Muscle of leg (tissue), 16 donors: ENCODE measurements at places on chromosomes 1 and 21.

- DNase-seq: peak; percentile 82
These were observed 27.3 kb downstream of the EIF4G3 start for GRCh38 chr1:21149430-21149854.

GRCh38 chr1:67816095-67816475 lies 17.2 kb downstream of the GNG12 start:
- no peak for DNase-seq

GRCh38 chr1:31701091-31701736 lies 2.6 kb downstream of the COL16A1 start:
- peak; percentile 97 for DNase-seq

DNA sequence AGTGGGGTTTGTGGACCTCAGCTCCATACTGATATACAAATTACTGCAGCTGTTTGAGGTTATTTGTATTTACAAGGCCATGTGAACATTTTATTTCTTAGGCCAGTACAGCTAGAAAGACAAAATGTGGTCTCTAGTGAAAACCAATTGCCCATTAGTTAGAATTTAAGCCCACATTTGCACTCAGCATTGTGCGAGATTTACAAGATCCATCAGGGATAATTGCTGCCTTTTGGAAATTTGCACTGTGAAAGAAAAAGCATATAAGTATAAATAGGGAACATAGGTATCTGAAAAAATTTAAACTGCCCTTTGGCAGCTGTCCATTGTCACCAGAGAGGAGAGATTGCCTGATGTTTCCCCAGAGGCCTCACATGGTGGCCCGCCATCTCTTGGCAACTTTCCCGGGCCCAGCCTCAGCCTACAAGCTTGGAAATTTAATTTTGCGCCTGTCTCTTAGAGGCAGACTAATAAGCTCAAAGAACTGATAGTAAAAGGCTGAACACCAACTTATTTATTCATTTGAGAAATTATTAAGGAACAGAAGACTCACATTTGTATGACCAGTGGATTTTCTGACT lies 120.7 kb downstream of the MAP3K21 start:
- DNase-seq: no peak

DNA sequence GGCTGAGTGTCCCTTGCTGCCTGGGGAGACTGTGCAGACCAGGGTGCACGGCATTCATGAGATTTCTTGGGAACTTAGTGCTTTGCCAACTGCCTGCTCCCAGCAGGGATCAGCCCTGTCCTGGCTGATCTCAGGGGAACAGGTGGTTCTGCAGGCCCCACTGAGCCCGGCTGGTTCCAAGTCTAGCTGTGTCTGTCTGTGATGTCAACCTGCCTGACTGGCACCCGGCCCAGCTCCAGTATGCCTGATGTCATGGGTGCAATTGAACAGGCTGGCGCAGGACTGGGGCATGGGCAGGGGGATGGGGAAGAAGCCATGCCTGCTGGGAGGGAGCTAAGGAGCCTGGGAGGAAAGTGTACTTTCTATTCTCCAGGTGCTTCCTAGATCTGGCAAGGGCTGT lies 227.1 kb downstream of the GRIK3 start:
- peak; percentile 58 for DNase-seq

- peak; percentile 86 for DNase-seq
These were observed 428 bp downstream of the POGZ start for GRCh38 chr1:151458802-151459330.

- DNase-seq: no peak
These were observed at the start of gene PKLR for GRCh38 chr1:155301342-155301841. TSS of gene PKLR (minus strand) at chr1:155301438. CDS start at chr1:155301395, 43 bp downstream.

DNA sequence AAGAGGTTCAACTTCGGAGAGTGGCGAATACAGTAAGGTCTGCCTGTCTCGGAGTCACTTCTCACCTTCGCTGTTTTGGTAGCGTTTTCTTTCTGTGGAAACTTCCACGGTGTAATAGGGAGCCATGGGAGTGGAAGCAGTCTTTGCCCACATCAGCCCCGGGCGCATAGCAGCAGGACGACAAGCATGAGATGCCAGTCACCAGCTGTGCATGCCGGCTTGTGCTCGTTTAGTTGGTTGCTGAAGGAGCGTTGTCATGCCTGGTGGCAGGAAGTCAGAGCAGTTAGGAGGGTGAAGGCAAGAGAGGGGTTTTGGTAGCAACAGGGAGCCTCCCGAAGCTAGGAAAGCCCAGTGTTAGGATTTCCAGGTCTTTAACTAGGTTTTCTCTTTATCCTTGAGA lies 58.8 kb downstream of the MRPS6 start:
- no peak for DNase-seq

DNA sequence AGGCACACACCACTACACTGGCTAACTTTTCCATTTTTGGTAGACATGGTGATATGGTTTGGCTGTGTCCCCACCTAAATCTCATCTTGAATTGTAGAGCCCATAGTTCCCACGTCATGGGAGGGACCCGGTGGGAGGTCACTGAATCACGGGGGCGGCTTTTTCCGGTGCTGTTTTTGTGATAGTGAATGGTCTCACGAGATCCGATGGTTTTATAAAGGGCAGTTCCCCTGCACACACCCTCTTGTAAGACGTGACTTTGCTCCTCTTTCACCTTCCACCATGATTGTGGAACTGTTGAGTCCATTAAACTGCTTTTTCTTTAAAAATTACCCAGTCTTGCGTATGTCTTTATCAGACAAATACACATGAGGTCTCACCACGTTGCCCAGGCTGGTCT lies 1.3 kb upstream of the FTCD start:
- no peak for DNase-seq

DNA sequence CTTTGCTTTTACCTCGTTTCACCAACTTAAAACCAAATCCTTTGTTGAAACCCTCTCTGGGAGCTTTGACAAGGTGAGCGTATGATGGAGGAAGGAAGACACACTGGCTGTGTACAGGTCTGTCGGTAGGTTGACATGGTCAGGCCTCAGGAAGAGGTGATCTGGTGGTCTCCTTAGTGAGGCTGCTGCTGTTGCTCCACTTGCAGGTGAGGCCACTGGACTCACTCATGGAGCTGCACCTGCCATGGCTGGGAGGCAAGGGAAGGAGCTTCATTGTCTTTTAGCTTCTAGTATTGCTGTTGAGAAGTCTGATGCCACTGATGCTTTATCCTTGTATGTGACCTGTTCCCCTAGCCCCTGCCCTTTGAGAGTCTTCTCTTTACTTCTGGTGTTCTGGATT lies 35.7 kb downstream of the TENT5C start:
- no peak for DNase-seq

- DNase-seq: no peak
These were observed 101.4 kb downstream of the SIPA1L2 start for GRCh38 chr1:232528472-232529089.

DNA sequence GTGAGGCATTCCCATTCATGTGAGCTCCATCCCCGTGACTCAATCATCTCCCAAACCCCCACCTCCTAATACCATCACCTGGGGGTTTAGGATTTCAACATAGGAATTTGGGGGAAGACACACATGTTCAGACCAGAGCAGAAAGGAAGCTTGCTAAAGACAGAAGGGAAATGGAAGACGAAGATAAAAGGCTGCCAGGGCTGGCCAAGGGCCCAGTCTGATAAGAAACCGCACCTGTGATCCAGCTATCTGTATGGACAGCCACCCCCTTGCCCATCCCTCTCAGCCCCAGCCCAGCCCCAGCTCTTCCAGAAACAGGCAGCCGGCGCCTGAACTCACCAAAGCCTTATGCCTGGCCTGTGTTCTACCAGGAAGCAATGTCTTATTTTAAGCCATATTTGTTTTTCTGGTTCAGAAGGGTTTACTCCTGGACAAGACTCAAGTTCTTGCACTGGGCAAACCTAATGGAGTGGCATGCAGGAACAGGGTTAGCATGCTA lies 198.4 kb upstream of the VAMP3 start:
- DNase-seq: no peak

- DNase-seq: peak; percentile 81
These were observed 14.7 kb upstream of the CFAP126 start for GRCh38 chr1:161382214-161383019.

- DNase-seq: peak; percentile 71
These were observed 34.8 kb downstream of the ACOT7 start for GRCh38 chr1:6358757-6359201.

DNA sequence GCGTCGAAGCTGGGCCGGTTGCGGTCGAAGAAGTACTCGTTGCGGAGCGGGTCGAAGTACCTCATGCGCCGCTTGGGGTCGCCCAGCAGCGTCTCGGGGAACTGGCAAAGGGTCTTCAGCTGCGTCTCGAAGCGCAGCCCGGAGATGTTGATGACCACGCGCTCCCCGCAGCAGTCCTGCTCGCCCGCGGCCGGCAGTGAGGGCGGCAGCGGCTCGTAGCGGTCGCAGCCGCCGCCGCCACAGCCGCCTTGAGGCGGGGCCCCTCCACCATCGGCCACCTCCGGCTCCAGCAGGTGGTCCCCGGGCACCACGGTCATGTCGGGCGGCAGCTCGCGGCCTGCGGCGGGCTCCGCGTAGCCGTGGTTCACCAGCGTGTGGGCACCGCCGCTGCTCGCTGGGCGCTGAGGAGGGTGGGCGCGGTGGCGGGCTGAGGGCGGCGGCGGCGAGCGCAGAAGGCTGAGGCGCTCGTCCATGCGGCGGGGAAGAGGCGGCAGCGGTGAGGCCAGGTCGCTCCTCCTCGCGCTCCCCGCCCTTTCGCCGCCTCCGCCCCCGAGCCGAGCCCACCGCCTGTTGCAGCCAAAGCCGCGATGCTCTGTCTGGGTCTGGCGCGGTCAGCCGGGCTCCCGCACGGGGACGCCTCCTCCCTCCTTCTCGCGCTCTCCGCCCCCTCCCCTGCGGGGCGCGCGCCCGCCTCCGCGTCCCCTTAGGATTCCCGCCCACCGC lies at the start of gene KCNA3:
TSS of gene KCNA3 (minus strand) at position 604 of the 723 bp plus-strand sequence. CDS start at position 473, 131 bp downstream.
- peak; percentile 49 for DNase-seq

- DNase-seq: no peak
These were observed 22.5 kb downstream of the RSPH1 start for GRCh38 chr21:42473498-42474042.

DNA sequence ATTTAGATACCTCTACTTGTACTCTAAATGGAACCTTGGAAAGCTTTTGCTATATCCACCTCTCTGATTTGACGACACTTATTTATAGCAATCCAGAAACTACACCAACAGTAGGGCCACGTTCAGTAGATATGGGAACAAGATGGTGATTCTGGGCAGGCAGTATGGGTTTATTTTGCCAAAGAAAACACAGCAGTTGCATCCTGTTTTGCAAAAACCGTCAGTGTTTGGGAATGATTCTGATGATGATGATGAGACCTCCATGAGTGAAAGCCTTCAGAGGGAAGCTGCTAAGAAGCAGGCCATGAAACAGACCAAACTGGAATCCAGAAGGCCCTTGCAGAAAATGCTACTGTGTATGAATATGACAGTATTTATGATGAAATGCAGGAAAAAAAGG lies 41.5 kb upstream of the NEXN start:
- no peak for DNase-seq

DNA sequence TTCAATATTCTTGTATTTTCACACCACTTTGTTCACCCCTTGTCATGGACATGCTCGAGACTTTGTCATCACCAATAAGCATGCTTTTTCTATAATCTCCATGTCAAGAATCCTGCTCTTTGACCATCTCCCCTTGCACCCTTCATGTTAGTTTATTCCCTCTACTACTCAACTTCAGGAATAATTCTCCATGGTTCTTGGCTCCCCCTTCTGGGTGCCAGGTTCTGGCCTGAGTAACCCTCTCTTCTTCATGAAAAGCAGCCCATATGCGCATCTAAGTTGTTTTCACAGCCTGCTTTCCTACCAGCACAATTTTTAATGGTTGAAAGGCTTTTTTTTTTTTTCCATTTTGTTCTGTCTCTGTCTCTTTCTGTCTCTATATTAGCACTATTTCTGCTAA lies 160.7 kb downstream of the LEPR start:
- no peak for DNase-seq

DNA sequence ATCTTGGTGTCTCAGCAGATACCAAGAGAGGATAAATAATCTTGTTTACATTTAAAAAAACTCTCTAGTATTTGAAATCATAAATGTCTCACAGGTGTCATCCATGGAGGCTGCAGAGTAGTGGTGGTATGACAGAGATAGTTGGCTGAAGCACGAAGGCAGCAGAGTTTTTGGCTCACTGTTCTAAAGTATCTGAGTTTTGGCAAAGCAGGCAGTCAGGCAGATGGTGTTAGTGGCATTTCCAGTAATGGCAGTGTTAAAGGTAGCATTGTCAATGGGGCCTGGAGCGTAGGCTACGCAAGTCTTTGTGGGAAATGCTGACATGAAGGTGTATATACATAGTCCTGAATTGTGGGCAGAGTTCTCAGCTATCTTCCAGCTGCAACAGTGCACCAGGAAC lies 68.5 kb upstream of the HSD17B7 start:
- DNase-seq: no peak

DNA sequence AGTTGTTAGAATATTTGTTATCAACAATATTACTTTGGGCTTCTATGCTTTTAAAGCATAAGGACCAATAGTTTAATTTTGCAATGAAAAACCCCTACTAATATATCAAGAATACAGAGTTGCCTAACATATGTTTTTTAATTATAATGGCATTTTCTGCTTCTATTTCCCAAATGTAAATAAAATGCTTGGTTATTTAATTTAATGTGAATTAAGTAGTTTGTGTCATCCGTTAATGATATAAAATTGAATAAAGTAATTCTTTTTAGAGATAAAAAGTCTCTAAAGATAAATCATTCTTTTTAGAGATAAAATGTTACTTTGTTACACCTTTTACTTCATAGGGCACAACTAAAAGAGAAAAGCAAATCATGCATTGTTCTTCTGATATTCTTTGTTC lies 583.7 kb upstream of the ADGRL2 start:
- no peak for DNase-seq

DNA sequence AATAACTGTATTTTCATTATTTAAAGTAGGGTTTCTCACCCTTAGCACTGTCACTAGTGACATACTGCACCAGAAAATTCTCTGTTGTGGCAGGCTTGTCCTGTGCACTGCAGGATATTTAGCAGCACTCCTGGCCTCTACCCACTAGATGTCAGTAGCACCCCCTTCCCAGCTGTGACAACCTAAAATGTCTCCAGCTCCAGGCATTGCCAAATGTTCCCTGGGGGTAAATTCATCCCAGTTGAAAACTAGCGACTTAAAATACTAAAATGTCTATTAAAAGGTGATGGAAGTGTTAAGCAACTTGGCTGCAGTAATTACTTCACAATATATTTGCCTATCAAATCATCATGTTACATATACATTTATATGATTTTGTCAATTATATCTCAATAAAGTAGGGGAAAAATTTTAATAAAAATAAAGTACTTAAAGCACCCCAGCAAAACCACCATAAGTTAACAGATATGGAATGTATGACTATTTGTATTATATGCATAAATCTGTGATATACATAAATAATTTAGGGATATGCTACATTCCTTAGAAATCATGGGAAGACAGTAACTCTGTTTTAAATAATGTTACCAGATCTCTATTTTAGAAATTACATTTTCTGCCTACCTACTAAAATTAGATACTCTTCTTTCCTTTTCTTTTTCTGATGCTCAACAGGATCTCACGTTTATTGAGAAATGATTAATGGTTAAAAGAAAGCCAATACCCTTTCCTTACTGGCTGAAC lies 74.6 kb downstream of the ARID4B start:
- DNase-seq: peak; percentile 76

- peak; percentile 60 for DNase-seq
These were observed 3.0 kb downstream of the HSPB7 start for GRCh38 chr1:16014509-16015482.
